Eye (tissue), 1 donor: ENCODE measurements at places on chromosomes 13 and 19.

GRCh38 chr13:72341904-72342303, 385.5 kb downstream of the MZT1 start:
- DNase-seq: no peak

DNA sequence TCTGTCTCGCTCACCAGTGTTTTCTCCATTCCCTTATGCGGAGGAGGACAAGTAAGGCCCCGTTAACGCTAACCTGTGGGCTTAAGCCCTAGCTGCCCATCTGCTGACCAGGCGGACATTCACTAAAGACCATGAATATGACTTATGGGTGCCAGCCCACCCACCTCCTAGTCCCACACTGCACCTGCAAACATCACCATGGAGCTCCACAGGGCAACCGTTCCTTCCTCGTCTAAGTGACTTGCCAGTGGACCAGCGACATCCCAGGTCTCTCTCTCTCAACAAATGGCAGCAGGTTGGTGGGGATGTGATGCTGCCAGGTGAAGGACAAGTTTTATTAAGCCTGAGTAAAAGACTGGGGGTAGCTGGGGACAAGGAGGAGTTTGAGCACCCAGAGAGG, 55.2 kb downstream of the CCDC70 start:
- no peak for DNase-seq

DNA sequence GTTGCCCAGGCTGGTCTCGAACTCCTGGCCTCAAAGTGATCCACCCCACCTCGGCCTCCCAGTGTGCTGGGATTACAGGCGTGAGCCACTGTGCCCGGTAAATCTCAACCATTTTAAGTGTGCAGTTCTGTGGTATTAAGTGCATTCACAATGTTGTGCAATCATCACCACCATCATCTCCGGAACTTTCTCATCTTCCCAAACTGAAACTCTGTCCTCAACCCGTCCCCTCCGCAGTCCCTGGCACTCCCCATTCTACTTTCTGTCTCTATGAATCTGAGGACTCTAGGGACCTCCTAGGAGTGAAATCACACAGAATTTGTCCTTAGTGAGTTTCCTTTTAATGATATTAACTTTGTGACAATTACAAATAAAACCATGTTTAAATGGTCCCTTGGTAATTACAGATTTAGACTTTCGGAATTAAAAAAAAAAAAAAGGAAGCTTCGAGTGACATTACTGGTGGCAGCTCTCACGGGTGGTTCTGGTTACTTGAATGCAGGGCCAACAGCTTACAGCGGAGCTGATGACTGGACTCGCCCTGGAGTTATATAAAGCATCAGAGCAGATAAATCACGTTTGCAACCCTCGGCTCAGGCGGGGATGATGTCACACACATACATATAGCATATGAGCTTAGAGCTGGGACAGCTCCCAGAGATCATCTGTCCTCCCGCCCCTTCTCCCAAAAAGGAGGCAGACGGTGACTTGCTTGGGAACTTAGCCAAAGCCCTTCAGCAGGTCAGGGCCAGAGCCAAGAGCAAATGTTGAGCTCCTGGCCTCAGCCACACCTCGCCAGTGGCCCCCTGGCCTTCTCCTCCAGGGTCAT, 89.8 kb downstream of the ZNF557 start:
- no peak for DNase-seq

DNA sequence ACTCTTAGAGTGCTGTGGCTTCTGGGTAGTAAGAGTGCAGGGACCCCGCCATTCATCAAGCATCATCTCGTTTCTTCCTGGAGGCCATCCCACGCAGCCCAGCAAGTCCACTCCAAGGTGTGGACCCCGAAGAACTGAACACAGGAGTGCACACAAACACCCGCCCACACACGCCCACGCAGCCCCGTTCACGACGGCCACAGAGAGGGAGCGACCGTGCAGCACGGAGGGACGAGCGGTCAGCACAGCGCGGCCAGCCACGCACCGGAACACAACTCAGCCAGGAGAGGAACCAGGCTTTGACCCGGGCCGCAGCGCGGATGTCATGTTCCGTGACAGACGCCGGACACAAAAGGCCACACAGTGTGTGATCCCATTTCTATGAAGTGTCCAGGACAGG, 18.2 kb upstream of the RANBP3 start:
- no peak for DNase-seq

DNA sequence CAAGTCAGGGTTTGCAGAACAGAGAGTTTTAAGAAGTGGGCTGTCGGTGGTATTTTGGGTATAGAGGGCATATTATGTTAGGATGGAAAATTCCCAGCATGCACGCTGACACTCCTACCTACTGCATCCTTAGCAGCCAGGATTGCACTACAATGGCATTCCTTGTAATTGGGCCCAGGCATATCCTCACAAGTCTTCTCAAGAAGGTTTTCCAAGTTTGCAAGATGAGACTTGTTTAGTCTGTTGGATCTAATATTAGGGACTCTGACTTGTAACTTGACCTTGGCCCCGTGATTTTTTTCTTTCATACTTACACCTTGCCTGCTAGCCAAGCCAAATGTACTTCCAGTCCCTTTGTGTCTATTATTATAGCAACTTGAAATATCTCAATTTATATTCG, 335.7 kb upstream of the HTR2A start:
- DNase-seq: no peak

DNA sequence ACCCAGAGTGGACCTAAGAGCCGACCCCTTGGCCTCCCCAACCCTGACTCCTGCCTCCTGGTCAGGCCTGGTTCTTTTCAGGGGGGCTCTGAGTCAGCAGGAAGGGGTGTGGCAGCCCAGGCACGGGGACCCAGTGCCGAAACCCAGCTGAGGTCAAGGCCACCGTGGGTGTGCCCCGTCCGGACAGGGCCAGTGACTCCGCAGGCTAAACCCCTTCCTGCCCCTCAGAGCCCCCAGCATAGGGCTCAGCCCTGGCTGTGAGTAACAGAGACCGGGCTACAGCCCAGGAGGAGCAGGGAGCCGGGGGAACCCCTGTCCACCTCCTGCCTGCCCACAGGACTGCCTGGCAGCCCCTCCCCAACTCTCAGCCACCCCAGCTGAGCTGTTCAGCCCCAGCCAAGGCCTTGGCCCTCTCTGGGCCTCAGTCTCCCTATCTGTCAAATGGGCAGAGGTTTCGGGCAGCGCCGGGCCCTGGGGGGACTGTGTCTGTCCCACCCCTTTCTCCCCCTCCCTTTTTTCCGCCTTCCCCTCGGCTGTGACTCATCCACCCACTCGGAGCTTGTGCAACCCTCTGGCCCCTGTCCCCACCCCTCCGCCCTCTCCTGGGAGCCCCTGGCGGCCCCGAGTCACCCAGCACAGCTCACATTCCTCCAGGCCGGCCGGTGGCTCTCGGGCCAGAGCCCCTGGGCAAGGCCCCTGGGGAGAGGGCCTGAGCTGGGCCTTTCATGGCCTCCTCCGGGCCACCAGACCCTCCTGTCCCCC, 8.6 kb downstream of the ZBTB7A start:
- peak; percentile 24 for DNase-seq

DNA sequence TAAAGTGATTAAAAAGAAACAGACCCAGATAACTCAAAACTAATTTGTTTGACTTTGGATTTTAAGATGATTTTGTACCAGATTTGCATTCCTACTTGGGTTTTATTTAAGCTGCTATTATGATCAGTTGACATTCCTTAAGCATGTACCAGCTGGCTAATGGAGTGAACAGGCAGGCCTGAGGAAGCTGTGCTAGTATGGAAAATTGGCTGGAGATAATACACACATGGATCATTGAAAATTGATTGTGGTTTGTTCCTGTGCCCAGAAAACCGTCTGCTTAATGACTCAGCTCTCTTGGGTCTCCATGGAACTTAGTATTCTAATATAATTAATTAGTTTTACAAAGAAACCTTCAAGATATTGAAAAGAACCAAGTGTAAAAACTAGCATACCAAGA, 22.6 kb downstream of the POLR1D start:
- DNase-seq: peak; percentile 35

- DNase-seq: peak; percentile 95
Measured at GRCh38 chr19:13093407-13094105, 9.1 kb downstream of the LYL1 start.

GRCh38 chr13:96900986-96901385, 93.3 kb downstream of the OXGR1 start:
- DNase-seq: peak; percentile 2

- DNase-seq: no peak
Measured at GRCh38 chr19:2722541-2723344, 1.6 kb upstream of the DIRAS1 start.

DNA sequence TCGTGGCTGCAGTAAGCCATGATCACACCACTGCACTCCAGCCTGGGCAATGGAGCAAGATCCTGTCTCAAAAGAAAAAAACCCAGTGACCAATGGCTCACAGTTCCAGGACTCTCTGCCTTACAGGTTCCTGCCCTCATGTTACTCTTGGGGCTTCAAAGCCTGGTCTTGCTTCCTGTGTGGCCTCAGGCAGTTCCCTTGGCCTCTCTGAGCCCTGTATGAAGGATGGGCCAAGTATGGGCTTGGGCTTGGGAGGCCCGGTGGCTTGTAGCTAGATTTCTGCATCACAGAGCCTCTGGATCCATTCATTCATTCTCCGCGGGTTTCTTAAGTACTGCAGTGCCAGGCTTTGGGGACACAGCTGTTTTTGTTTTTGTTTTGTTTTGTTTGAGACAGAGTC, 780 bp upstream of the TSPAN16 start:
- DNase-seq: no peak

GRCh38 chr13:59746291-59746962, 417.3 kb downstream of the DIAPH3 start:
- no peak for DNase-seq

GRCh38 chr13:44920013-44920412, 69.3 kb downstream of the NUFIP1 start:
- no peak for DNase-seq
